ENCODE measurements at places on chromosomes 16 and 17.
A peak's percentile ranks its signal among the peaks of the same experiment; 100 is the strongest.

DNA sequence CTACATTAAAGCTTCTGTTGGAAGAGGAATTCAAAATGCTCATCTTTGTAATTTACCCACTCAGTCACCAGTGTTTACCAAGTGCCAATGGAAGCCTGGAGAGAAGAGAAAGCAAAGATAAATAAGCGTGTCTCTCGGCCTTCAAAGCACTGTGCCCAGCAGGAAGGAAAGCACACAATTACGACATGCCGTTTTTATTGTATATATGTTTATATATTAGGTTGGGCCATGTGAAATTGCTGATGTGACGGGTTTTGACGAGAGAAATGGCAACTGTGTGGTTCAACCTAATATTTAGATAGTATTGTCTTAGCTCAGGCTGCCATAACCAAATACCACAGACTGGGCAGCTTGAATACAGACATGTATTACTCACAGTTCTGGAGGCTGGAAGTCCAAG lies 79.3 kb upstream of the HSBP1 start:
- no peak for DNase-seq

DNA sequence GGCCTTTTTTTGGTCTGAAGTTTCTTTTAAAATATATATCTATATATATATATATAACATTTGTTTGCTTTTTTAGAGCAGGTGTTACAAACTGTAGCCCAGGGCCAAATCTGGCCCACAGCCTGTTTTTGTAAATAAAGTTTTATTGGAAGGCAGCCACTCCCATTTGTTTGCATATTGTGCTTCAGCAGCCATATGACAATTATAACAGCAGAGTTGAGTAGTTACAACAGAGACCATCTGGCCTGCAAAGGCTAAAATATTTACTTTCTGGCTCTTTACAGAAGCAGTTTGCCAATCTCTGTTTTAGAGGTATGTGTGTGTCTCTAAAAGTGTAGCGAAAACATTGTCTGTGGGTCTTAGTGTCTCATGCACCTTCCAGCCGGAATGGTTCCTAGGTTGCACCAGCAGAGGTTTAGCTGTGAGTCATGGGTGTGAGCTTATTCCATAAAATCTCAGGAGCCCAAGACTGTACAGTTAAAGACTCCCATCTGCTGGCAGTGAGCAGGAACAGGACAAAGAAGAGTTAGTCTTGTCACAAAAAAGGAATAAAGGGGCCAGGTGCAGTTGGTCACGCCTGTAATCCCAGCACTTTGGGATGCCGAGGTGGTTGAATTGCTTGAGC lies 23.8 kb downstream of the LCMT1 start:
- DNase-seq = no peak

- no peak for DNase-seq
These were observed 36.2 kb upstream of the DNAH17 start for GRCh38 chr17:78613416-78613815.

- no peak for DNase-seq
These were observed 6.0 kb downstream of the PPM1D start for GRCh38 chr17:60606036-60606435.

DNA sequence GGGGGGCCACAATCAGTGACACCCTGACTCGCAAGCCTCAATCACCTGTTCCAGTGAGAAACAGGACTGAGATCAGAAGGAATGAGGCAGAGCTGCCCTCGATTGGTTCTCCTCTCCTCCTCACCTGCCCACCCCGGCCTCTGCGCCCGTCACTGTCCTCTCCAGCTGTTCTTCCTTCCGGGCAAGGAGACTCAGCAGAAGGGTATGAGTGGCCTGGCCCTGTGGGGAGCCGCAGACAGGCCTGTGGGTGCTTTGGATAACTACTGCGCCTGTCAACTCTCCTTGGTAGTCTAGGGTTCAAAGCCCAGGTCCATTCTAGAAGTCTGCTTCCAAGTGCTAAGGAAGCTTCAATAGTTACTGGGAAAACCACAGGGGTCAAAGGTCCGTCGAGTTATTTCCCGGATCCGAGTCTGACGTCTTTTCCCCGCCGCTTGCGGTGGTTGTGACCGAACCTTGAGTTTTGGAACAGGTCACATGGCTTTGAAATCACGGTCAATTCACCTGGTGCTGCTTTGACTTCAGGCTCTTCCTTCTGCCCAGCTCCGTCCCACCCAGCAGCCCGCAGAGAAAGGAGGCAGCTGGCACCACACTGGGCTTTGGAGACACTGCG lies 8.3 kb downstream of the CARD14 start:
- DNase-seq = no peak

DNA sequence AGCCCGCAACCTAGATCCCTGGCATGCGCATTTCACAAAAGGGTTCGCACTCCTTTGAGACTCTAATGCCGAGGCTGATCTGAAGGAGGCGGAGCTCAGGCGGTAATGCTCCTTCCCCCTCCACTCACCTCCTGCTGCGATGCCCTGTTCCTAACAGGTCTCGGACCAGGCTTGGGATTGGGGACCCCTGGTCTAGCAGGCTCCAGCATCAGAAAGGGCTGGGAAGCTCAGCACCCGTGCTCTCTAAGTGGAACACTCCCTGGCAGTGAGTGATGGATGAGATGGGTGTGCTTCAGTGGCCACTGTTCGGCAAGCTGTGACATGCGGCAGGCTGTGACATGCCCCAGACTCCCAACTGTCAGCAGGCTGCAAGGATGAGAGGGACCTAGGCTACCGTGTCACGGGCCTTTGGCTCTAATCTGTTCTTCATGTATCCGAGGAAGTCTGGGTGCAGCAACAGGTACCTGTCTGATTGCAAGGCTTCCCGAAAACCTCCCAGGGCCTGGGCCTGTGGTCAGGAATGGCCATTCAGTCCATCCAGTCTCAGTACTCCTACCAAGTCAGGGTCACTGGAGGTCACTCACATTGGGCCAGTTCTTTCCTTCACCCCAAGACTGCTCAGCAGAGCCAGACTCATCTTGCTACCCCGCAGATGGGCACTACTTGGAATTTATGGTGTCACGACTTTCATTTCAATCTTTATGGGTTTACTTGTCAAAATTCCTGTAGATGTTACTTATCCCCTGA lies 1.3 kb upstream of the ST6GALNAC2 start:
- DNase-seq = no peak

- DNase-seq = no peak
These were observed 45.7 kb upstream of the ZNF469 start for GRCh38 chr16:88337021-88337420.

DNA sequence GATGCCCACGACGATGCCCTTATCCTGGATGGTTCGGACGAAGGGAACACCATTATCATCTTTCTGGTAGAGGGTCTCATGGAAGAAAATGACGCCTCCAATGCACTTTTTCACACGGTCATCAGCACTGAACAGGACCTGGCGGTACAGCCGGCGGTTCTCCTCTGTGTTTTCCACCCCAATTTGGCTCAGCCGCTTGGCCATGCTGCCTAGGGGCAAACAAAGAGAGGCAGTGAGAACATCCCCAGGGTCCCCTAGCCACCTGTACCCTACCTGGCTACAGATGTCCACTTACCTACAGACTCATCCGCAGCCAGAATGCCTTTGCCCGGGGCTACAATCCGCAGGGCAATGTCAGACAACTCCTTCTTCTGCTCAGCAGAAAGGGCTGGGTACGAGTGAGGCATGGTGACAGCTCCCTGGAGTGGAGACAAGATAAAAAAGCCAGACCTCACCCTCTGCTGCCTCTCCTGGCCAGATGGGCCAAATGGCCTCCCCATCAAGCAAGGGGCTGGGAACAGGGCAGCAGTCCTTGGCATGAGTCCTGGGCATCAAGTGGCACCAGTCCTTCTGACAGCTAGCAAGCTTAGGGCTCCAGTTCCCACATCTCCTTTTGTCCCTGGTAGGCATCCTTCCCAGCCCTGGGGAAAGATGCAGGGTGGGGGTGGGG lies 1.4 kb downstream of the ALDOC start:
- DNase-seq = no peak

- DNase-seq = no peak
These were observed 114.5 kb downstream of the CLEC16A start for GRCh38 chr16:11058832-11059231.

GRCh38 chr16:65377195-65377594 lies 255.3 kb upstream of the CDH11 start:
- no peak for DNase-seq

DNA sequence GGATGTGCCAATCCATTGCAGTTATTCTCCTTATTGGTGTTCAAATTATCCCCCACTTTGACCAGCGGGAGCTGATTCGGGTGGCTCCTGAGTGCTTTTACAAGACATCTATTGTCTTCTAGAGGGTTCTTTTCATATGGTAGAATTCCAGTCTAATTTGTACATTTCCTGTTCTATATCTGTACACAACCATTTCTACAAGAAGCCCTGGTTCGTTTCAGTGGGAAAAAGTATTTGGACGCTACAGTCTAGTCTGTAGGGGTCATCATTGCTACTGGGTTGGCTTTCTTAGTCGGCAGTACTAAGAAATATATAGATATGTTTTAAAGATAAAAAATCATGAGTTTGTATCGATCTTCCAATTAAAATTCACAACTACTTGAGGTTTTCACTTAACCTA lies 262.6 kb downstream of the MAP2K6 start:
- DNase-seq = no peak

GRCh38 chr17:53979991-53980390 lies 157.3 kb downstream of the KIF2B start:
- DNase-seq = no peak

DNA sequence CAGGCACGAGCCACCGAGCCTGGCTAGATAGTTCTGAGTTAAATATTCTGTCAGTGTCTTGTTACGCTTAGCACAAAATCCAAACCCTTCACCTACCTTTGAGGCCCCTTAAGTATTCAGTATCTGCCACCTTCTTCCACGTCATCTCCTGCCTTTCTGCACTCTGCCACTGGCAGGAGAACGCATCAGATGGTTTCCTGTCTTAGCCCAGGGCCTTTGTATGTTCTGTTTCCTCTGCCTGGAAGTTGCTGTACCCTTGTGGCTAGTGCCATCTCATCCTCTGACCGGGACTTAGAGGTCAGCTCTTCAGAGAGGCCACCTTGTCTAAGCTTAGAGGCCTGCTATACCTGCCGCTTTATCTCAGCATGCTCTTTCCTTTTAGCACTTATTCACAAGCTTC lies 67.5 kb upstream of the LGALS9 start:
- DNase-seq = no peak

DNA sequence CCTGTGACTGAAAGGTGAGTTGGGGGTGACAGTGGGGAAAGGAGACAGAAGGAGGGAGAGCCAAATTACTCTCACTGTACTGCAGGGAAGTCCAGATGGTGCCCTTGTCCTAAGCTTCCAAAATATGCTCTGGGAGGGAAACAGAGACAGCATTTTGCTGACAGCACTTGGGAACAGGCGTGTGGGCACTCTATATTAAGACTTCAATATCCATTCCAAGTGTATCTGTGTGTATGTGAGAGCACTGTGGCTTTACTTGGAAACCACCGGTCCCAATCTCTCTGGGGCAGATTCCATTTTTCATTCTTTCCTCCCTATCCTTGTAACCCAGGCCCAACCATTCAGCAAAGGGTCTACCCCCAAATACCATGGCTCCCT lies 407.3 kb downstream of the UTP18 start:
- no peak for DNase-seq

- DNase-seq = no peak
These were observed 89.0 kb upstream of the TMEM97 start for GRCh38 chr17:28230011-28230410.

GRCh38 chr17:30534298-30534697 lies 57.1 kb downstream of the GOSR1 start:
- no peak for DNase-seq

DNA sequence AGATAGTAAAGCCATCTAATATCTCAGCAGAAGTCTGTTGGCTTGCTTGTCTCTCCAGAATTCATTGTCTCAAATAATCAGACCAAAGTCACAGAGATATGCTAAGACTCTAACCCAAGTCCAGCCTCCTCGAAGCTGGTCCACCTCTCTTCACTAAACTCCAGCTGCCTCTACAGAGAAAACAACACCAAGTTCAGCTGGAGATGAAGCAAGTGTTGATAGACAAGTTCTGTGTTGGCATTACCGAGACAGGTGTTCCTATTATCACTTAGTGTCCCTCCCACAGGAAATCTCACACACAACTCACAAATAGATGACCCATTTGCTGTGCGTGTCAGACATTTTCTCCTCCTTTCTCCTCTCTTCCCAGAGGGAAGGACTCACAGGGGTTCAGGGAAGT lies 164.4 kb upstream of the ANKFN1 start:
- no peak for DNase-seq

GRCh38 chr17:70024253-70024652 lies 50.8 kb upstream of the KCNJ16 start:
- no peak for DNase-seq

- peak; percentile 88 for DNase-seq
These were observed 7.4 kb upstream of the TMEM220 start for GRCh38 chr17:10737168-10737622.

- DNase-seq = no peak
These were observed 18.5 kb upstream of the NTN1 start for GRCh38 chr17:9002606-9003354.

DNA sequence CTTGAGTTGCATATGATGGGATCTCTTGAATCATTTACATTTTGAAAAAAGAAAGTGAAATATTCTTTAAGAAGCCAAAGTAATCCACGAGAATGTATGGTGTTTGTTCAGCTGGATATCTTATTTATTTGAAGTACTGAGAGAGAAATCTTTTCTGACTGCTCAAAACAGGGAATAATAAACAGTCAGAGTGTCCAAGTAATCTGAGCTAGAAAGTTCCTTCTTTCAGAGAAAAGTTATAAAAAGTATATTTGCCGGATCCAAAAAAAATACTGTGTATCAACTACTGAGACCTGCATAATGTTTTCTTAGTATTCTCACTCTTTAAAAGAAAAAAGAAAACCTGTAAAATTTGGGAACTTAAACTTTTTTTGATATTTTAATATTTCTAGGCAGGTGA lies 350.8 kb downstream of the WWOX start:
- DNase-seq = no peak

- no peak for DNase-seq
These were observed 7.0 kb downstream of the KATNB1 start for GRCh38 chr16:57742543-57742942.

GRCh38 chr16:16861546-16861945 lies 482.6 kb downstream of the NPIPA7 start:
- DNase-seq = no peak

DNA sequence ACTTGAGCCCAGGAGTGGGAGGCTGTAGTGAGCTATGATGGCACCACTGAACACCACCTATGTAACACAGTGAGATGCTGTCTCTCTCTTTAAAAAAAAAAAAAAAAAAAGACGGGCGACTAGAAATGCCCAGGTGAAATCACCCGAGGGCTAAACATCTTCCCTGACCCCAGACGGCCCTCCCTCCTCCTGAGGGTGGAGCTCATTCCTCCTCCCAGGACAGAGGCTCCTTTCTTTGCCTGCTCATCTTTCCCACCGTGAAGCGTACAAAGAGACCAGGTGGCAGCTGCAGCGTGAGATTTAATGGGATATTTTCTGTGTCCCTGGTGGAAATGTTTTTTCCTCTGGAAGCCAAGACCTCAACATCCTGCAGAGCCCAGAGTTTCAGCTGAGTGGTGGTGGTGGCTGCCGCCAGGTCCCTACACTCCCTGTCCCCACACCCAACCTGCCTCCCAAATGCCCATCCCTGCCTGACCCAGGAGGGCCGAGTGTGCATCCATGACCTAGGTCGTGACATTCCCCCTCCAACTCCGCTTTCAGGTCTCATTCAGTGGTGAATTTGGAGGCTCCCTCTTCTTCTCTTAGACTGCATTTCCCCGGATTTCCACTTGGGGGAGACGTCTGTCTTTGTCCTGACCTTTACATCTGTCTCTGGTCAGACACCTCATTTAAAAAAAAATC lies 14.4 kb upstream of the GPRC5B start:
- DNase-seq = no peak

Data from vagina (tissue), 2 donors.